Cerebellum (tissue), 4 donors: ENCODE measurements at places on chromosomes 13 and 19. TPM values are rescaled to one million over a fixed set of nuclear protein-coding genes. Genes with fewer than 3 reads are reported as not detected.

LGALS14 gene
- not detected for total RNA-seq

DNA sequence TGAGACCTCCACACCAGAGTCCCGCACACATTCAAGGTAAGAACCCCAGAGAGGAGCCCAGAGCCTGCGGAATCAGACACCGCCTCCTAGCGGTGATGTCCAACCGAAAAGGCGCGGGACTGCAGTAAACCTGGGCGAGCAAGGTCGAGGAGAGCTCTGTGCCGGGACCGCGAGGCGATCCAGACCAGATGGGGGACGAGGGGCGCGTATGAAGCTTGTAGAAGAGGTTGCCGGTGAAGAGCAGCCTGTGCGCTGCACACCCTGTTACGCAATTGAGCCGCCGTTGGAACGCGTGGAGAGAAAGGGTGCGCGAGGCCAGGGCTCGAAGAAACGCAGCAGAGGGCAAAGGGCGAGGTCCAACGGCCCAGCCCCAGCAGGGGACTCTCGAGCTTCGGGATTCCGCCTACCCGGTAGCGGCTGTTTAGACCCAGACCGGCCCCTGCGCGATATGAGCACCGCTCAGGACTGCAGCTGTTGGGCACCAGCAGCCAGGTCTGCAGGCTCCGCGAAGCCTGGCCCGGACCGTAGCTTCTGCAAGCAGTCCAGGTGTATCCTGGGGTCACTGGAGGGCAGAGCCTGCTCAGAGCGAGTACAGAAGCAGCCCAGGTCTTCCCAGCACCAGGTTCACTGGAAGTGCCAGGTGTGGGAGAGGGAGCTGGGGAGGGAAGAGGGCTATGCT, 65.9 kb upstream of the ZNF599 start:
- DNase-seq: peak; percentile 3

CCDC8 gene
- total RNA-seq: 7.7 TPM

GRCh38 chr13:114015111-114015968, 41.5 kb upstream of the C13orf46 start:
- no peak for DNase-seq

ZNF763 gene
- 6.0 TPM for total RNA-seq

FBXO17 gene
- 4.4 TPM for total RNA-seq

- no peak for DNase-seq
These were observed 872 bp downstream of the PSPN start for GRCh38 chr19:6374711-6375410.

LRRC8E gene
- not detected for total RNA-seq

FGF21 gene
- not detected for total RNA-seq

GRCh38 chr19:45746866-45747265, 13.6 kb downstream of the MEIOSIN start:
- DNase-seq: no peak

DNA sequence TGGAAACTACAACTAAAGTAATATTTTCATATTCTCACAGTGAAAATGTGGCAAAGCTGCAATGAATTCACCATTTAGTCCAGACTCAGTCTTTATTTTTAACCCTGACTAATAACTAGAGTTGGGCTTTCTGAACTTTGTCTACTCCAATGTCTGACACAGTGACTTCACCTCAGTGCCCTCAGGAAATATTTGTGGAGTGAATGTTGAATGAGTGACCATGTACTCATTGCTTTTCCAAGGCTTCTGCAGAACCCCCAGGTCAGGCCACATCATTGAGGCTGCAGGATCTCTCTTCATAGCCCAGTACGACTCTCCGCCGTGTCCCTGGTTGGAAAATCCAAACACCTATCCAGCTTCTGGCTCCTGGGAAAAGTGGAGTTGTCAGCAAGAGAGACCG, 1.8 kb downstream of the ZNF175 start:
- DNase-seq: no peak

CGB7 gene
- not detected for total RNA-seq

DNA sequence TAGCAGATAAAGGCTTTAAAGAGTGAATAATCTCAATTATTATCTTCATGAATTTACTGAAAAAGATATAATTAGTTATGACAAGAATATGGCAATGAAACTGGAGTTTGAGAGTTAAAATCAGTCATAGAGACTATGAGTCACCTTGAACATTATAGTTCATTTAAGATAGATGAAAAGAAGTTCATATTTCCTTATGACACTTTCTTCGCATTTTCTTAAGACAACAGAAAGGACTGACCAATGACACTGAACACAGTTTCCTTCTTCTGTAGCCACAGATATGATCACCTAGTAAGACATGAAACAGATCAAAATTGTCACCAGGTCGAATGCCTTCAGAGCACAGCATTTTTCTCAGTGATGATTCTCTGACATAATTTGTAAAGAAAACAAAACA, 202.1 kb downstream of the KLF12 start:
- no peak for DNase-seq
